ENCODE measurements at places on chromosomes 7 and 10.

DNA sequence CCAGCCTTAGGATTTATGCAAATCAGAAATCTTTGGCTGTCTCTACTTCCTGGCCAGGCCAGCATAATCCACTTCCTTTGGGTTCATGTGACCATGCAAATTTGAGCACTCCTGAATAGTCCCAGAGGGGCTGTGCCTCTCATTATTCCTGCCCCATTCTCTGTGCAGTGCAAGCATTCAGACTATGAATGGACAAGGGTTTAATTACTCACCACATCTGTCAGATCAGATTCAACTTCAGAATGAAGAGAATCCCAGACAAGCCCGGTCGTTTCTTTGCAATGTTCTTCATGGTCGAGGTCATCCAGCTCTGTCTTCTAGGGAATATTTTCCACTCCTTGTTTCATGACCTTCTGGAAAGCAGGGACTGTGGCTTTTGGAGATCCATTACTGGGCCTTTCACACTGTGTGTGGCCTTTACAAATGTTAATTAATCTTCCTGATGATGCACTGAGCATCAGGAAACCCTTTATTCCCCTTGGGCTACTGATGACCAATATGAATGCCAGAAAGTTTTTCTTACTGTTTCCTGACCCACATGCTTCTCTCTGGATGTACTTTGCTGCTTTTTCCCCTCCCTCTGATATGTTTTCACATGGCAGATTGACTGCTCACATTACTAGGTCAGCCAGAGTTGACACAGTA, 217.6 kb upstream of the TCF7L2 start:
- no peak for DNase-seq

- no peak for DNase-seq
Measured at GRCh38 chr10:6269953-6270867, 67.5 kb downstream of the PFKFB3 start.

- DNase-seq, result no peak
Measured at GRCh38 chr10:104822088-104822487, 181.0 kb downstream of the SORCS3 start.

DNA sequence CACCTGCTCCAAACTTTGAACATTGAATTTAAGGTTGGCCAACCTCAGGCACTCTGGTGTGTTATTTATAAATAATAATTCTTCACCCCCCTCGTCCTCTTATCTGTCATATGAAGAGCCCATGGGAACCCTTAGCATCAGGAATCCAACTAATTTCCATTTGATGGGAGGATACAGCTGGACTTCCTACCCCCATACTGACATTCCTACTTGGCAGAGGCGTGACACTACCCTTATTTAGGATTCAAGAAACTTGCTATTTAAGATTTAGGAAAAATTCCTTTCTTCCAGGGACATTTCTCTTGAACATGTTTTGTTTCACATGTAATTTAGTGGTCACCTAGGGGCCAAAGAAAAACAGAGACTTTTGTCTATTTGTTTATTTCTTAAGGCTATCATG, 171.9 kb upstream of the NRP1 start:
- no peak for DNase-seq

GRCh38 chr7:28356619-28357018, 55.7 kb upstream of the CREB5 start:
- DNase-seq, result no peak

- DNase-seq, result no peak
Measured at GRCh38 chr10:103592186-103593021, 98.9 kb downstream of the NEURL1 start.

- no peak for DNase-seq
Measured at GRCh38 chr10:110865809-110866482, 5.8 kb upstream of the PDCD4 start.

- no peak for DNase-seq
Measured at GRCh38 chr7:3112479-3113134, 68.9 kb upstream of the CARD11 start.

GRCh38 chr7:30912021-30912730, 523 bp downstream of the AQP1 start:
- no peak for DNase-seq

GRCh38 chr7:112940314-112940732, 146.3 kb downstream of the GPR85 start:
- no peak for DNase-seq

- no peak for DNase-seq
Measured at GRCh38 chr7:21318916-21319270, 109.0 kb upstream of the SP4 start.

DNA sequence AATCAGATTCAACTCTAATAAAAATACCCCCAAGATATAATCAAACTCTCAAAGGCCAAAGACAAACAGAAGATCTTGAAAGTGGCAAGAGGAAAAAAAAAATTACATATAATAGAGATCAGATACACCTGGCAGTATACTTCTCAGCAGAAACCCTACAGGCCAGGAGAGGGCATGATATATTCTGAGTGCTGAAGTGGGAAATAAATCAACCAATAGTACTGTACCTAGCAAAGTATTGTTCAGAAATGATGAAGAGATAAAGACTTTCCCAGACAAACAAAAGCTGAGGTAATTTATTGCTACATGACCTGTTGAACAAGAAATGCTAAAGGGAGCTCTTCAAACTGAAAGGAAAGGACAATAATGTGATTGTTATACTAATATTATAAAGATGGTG, 291.9 kb downstream of the SH2D4B start:
- DNase-seq, result no peak

DNA sequence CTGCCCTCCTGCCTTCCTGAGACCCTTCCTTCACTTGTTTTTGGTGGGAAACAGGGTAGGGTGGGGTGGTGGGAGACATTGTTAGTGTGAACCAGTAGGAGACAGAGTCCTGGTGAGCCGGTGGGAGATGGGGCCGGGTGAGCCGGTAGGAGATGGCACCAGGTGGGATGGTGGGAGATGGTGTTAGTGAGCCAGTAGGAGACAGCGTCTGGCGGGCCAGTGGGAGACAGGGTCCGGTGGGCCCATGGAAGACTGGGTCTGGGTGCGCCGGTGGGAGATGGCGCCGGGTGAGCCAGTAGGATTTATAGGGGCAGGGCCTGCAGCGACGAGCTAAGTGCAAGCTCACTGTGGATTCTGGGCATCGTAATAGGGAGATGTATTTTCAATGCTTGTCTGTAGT, 116.8 kb downstream of the TRRAP start:
- no peak for DNase-seq

DNA sequence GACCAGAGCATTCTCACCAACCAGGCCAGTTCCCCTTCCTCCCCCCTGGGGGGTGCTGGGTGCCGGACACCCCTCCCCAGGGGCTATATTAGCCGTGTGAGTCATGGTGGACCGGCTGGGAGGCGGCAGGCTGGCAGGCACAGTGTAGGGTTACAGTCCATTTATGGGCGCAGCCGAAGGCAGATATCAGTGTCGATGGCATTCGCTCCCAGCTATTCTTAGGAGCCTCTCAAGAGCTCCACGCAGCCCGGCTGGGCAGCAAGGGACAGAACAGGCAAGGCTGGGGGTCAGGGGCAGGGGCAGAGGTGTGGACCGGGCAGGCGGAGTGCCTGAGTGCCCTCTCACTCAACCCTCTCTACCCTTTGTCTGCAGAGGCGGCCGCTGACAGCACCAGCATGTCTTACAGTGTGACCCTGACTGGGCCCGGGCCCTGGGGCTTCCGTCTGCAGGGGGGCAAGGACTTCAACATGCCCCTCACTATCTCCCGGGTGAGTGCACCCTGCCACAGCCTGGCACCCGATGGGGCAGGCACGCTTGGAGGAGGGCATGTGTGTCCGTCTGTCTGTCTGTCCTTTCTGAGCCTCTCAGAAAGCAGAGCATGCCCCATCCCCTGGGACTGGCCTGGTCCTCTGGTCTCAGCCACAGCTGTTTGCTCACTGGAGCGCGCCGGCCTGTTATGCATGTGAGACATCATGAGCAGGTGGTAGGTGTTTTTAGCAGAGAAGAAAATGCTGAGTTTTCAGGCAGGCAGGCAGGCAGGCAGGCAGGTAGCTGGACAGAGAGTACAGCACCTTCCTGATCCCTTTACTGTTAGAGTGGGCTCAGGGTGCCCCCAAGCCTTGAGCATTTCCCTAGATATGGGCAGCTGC, at the start of gene LDB3:
TSS of gene LDB3 (plus strand) at position 215 of the 869 bp plus-strand sequence. CDS start at position 396, 181 bp downstream.
- no peak for DNase-seq

GRCh38 chr7:101787864-101788263, 29.6 kb upstream of the CUX1 start:
- no peak for DNase-seq

DNA sequence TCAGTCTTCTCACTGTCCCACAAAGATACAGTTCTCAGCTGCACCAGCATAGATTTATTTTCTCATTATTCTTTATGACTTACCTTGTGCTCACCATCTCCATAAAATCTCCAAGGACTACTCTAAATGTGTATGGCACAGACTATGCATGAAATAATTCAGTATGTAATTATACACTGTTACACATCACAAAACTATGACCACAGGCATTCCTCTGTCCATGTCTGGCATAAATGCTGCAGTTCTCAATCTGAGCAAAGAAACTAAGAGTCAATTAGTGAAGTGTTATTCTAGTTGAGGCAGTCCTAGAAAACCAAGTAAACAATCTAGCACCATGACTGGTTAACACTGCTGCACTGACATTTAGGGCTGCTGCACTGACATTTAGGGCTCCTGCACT, 2.7 kb downstream of the CYCS start:
- DNase-seq, result no peak

- no peak for DNase-seq
Measured at GRCh38 chr7:18593602-18594279, 98.2 kb downstream of the HDAC9 start.

DNA sequence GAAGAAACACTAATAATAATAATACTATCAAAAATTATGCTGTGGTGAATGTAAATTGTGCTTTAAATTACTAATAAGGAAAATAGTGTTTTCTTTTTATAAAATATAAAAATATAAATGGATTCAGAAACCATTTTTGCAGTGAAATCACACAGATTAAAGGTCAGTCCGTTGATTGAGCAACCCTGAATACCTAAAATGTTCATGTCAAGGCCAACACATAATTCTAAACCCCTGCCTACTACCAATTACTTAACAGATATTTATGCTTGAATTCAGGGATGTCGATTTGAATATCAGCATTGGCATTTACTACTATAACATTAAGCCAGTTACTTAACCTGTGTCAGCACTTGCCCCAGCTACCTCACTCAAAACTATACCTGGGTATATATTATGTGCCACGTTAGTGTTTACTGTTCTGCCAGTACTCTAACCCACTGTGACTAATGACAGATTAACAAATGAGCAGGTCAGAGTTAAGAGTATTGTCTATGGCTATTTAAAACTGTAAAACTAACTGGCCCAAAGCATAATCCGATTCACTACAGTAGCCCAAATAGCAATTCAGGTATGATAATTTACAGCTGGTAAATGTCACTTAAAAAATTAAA, 165.0 kb downstream of the KMT2E start:
- no peak for DNase-seq

- DNase-seq, result no peak
Measured at GRCh38 chr7:28865601-28866144, 92.5 kb downstream of the TRIL start.

DNA sequence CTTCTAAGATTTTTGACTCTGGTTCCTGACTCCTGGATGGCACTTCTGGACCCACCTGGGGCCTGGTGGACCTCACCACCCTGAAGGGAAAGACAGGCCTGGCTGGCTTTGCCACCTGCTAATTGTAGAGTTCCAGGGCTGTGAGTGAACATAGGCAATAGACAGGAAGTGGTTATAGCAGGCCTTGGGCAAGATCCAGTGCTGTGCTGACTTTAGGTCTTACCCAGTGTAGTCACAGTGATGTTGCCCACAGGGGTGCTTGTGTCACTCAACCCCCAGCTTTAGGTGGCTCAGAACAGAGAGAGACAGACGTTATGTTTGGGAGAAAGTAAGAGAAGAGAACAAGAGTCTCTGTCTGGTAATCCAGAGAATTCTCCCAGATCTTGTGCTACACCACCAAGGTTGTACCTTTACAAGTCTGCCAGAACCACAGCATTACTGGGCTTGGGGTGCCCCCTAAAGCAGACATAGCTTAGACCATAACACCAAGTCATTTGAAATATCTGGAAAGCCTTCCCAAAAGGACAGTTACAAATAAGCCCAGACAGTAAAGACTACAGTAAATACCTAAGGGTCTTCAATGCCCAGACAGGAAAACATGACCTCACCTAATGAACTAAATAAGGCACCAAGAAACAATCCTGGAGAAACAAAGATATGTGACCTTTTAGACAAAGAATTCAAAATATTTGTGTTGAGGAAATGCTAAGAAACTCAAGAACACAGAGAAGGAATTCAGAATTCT, 303.4 kb downstream of the PCLO start:
- no peak for DNase-seq

DNA sequence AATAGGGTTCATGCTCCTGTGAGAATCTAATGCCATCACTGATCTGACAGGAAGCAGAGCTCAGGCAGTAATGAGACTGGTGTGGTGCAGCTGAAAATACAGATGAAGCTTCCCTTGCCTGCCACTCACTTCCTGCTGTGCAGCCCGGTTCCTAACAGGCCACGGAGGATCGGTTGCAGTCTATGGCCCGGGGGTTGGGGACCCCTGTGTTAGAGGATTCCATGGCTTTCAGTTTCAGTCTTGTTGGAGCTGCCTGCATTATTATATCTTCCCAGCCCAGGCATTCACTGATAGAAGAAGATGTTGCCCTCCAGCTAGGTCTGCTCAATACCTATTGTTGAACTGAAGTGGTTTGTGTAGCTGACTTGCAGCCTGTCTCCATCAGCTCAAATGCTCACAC, 1298.8 kb downstream of the TYW1 start:
- DNase-seq, result no peak

GRCh38 chr7:47045207-47046051, 536.5 kb downstream of the TNS3 start:
- DNase-seq, result no peak

DNA sequence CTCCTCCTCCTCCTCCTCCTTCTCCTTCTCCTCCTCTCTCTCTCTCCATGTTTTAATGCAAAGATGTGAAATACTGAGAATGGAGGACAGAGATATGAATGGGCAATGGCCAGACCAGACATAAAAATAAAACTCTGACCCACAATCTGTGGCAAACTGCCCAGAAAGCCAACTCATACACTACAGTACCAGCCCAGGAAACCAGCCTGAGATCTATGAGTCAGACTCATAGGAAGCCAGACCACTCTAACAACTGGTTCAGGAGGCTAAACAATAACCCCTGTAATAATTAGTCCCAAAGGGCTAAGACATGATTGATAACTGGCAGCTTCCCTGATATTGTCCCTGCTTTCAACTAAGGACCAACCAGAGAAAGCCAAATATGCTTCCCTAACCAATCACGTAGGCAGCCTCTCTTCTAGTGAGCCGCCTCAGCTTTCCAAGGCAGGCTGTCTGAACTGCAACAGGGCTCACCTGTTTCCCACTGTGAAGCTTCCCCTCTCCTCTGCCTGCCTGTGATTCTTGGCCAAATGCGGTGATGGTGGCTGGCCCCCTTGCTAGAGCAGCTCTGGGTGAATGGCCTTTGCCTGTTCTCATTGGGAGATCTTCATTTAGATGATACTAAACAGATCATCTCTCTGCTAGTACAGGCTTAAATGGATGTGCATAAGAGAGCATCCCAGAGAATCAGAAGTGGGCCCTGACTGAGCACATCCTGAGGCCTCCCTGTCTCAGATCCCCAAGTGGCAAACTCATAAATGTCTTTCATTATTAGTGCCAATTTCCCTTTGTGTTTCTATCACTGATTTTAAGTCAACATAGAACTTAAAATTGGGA, 817.6 kb downstream of the TNS3 start:
- DNase-seq, result no peak
